Stimulated activated CD8-positive, alpha-beta memory T cell treated with anti-CD3 and anti-CD28 coated beads, Interleukin-2, amount 100 ng/mL, for 1 hour (primary cell): ENCODE measurements at places on chromosomes 7 and 10.

DNA sequence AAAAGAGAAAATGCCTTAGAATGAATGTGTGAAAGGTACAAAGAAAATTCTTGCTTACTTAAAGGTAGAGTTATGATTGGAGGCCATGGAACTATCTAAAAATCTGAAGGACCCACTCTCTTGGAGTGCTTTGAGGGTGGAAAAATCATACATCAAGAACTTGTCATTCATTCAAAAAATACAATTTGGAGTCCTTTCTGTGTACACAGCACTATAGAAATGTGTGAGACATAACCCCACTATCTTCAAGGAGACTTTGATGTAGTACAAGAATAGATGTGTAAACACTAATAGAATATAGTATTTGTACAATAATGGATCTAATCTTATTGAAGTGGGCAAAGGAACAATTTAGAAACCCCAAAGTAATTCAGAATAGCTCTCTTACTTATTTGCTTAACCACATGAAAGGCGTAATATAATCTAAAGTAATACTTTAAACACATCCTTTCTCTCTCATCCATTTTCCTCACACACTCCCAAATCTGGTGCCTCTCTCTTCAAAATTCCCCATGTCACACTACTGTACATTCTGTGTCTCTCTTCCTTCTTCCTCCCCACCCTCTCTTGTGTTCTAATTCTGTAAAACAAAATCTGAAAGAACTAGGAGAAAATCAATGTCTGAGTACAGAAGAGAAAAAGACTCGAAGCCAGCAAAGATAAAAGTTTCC is 166.7 kb downstream of the DNAJB9 start:
- no peak for DNase-seq

DNA sequence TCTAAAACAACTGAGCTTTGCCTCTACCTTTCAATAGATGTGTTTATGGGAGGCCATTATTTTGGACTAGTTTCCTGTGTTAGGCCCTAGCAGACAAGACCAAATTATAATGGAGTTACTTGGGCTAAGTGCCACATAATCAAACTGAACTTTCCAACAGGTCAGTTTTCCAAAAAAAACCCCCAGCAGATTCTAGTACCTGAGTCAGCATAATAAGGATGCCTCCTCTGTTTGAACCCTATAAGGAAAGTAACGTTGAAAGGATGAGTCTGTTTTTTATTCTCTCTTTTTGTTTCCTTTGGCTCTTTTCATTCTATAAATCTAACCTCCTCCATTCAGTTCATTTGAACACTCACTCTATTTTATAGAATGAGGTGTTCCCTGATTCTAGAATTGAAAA is 148.1 kb upstream of the FAM3C start:
- DNase-seq = no peak

DNA sequence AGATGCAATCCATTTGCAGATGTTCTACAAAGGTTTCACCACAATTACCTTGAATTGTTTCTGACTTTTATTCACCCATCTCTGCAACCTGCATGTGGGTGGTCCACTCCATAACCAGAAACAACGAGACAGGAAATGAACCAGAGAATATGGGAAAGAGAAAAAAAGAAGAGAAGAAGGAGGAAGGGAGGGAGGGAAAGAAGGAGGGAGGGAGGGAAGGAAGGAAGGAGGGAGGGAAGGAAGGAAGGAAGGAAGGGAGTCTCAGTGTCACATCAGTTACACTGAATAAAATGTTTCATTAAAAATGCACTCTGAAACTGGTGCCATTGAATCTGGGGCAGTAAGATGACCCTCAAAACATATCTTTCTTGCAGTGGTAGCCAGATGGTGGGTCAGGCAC is 301.3 kb upstream of the MGMT start:
- DNase-seq = no peak

DNA sequence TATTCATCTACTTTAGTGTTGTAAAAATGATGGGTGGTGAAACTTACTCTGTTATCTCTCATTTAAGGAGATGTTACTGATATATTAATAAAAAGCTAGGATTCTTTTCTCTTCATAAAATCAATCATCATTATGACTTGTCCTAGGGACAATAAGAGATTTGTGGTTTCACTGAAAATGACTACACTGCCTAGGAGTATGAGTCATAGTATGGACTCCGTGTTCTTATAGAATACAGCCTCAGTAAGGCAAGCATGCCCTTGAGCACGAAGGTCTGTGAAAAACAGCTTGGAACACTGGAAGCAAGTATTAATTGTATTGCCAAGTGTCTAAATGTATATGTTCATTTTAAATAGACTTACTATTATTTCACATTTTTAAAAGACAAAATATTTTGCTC is 749.2 kb upstream of the PCDH15 start:
- no peak for DNase-seq

GRCh38 chr7:55508221-55509011 is 63.9 kb downstream of the VOPP1 start:
- no peak for DNase-seq

DNA sequence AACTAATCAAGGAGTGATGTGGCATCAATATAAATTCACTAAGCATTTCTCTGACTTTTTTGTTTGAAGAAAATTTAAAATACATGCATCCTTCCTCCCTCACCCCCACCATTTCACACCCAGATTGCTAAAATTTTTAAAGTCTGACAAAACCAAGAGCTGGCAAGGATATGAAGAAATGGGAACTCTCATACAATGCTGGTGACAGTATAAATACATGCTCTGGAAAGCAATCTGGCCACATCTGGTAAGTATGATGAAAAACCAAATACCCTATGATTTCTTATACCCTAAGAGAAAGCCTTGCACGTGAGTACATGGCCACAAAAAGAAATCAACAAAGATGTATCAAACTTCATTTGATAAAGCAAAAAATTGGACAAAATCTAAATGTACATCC is 31.2 kb downstream of the P4HA1 start:
- DNase-seq = no peak

- DNase-seq = no peak
Measured at GRCh38 chr10:5751601-5752253, 61.5 kb downstream of the GDI2 start.

DNA sequence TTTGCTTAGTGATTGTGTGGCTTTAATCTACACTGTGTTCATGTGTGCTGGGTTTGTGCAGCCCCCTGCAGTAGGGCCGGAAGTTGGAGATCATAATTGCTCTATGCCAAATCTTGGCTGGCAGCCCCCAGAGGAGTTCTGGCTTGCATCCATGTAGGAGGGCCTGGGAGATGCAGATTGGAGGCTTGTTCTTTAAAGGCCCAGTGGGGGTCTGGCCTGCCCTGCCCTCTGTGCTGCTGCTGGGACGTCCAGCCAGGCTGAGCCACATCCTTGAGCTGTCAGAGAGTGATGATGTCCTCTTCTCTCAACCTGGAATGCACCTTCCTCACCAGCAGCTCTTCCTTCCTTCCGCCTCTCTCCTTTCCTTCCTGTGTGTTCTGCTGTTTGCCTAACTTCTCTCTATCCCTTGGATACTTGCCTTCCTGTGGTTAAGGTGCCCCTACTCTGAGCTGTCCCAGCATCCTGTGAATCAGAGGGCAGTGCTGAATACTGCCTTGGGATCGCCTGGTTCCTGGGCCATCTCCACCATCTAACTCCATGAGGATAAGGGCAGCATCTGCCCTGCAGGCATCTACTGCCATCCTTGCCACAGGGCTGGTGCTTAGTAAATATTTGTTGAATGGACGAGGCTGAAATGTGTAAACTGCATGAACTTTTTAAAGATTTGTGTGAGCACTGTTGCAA is 30.2 kb downstream of the DOCK1 start:
- no peak for DNase-seq

DNA sequence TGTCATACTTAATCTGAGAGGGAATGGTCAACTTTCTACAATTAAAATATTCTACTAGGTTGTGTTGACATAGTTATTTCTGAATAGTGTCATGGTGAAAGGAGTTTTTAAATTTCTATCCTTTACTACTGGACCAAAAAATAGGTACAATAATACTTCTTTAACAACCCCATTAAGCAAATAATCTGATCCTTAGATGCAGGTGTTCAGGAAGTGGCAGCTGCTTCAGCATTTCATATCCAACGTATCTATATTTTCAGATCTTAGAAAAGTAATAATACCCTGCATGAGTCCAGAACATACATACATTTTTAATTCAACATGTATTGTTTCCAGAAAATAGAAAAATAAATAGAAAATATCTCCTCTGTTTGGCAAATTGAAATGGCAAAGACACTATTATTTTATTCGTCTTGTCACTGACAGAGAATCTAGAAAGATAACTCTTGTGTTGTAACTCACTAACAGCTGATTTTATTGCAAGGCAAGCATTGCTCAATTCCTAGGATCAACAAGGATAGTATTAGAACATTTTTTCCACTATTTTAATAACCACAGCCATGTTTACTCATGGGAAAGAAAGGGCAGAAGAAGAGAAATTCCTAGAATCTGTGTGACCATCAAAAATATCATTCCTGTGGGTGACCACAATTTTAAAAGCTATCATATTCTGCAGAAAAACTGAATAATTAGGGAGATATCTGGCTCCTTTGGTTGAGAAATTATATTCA is 159.3 kb upstream of the CNTNAP2 start:
- no peak for DNase-seq

- DNase-seq = no peak
Measured at GRCh38 chr7:27149842-27150567, 2.4 kb downstream of the HOXA3 start.

DNA sequence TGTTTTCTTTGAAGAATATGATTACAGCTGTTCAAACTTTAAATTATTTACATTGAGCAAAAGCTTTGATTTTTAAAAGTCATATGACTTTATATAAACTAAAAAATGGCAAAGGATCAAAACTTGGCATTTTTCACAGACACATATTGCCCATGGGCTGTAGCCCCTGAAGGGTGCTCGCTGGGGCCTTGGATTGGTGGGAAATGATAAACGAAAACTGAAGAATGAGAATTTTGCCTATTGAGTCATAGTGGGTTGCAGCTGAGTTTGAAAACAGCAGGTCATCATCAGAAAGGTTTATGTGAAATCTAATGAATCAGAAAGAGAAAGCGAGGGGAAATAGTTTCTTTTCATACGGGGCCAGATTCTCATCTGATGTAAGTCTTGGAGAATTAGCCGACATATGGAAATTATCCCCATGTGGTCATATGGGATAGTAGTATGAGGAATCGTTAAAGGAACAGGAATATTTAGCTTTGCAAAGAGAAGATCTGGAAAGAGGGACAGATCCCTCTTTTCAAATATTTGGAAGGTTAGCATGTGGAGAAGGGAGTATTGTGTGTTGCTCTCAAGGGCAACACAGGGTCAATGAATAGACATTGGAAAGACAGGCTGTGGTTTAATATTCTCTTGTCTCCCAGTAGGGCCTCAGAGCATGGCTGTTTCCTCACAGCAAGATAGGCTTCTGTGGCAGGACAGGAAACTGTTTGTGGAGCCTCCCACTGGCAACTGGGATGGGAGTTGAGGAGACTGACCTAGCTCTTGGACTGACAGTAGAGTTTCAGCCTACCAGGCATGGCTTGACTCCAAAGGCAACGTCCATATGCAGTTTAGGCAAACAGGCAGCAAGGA is 119.0 kb downstream of the FZD1 start:
- no peak for DNase-seq
